ENCODE measurements at places on chromosomes 3 and 15.

DNA sequence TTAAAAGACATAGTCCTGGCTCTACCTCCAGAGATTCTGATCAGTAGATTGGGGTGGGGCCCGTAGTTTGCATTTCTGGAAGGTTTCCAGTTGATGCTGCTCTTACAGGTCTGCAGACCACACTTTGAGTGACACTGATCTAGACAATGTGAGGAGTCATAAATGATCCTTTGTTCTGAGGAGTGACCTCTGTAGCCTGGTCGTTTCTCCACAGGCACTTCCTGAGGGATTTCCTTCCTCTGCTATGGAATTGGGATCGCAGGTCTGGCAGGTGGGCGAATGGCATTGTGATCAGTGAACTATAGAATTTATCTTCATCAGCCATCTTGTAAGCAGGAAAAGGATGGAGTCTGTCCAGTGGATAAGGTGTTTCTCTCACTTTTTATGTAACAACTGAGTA is 5.5 kb downstream of the GFM1 start:
- no peak for DNase-seq

- no peak for DNase-seq
Observed at GRCh38 chr3:184498986-184499606, 62.5 kb upstream of the EPHB3 start.

GRCh38 chr15:48149858-48150257 is 28.2 kb downstream of the MYEF2 start:
- DNase-seq: no peak

GRCh38 chr3:141373768-141374526 is 5.6 kb downstream of the ZBTB38 start:
- no peak for DNase-seq

GRCh38 chr15:95265419-95265997 is 1034.1 kb downstream of the MCTP2 start:
- no peak for DNase-seq
